ENCODE measurements at places on chromosomes 1 and 21. TPM values are rescaled to one million over a fixed set of nuclear protein-coding genes. Genes with fewer than 3 reads are reported as not detected.

NHLH1 gene
- not detected for total RNA-seq

LY9 gene
- total RNA-seq, result not detected

REN gene
- not detected for total RNA-seq

LIN28A gene
- not detected for total RNA-seq

DYNLT4 gene
- 0.40 TPM for total RNA-seq

AMY1A gene
- total RNA-seq, result not detected

C1orf185 gene
- total RNA-seq, result not detected

ADAMTSL4 gene
- total RNA-seq, result 0.22 TPM

NKAIN1 gene
- not detected for total RNA-seq

RHOU gene
- 29.8 TPM for total RNA-seq

DNA sequence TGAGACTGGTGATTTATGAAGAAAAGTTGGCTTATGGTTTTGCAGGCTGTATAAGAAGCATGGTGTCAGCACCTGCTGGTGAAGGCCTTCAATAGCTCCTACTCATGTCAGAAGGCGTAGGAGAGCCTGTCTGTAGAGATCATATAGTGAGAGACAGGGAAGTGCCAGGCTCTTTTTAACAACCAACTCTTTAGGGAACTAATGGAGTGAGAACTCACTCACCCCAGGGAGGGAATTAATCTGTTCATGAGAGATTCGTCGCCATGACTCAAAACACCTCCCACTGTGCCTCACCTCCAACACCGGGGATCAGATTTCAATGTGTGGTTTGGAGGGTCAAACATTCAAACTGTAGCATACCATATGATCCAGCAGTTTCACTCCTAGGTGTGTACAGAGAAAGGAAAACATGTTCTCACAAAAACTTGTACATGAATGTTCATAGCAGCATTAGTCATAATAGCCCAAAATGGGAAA lies 72.6 kb downstream of the TTC3 start:
- no peak for DNase-seq

DNA sequence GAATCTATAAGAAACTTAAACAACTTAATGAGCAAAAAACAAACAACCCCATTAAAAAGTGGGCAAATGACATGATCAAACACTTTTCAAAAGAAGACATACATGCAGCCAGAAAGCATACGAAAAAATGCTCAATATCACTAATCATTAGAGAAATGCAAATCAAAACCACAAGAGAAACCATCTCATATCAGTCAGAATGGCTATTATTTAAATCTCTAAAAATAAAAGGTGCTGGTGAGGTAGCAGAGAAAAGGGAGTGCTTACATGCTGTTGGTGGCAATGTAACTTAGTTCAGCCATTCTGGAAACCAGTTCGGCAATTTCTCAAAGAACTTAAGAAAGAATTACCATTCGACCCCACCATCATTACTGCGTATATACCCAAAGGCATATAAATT lies 147.7 kb downstream of the FAF1 start:
- no peak for DNase-seq

- DNase-seq, result no peak
Observed at GRCh38 chr1:160309185-160309557, 24.2 kb upstream of the PEX19 start.

- DNase-seq, result no peak
Observed at GRCh38 chr21:38929142-38929541, 123.4 kb downstream of the ETS2 start.

GRCh38 chr1:180179162-180179957 lies 24.7 kb downstream of the QSOX1 start:
- DNase-seq, result no peak

DNA sequence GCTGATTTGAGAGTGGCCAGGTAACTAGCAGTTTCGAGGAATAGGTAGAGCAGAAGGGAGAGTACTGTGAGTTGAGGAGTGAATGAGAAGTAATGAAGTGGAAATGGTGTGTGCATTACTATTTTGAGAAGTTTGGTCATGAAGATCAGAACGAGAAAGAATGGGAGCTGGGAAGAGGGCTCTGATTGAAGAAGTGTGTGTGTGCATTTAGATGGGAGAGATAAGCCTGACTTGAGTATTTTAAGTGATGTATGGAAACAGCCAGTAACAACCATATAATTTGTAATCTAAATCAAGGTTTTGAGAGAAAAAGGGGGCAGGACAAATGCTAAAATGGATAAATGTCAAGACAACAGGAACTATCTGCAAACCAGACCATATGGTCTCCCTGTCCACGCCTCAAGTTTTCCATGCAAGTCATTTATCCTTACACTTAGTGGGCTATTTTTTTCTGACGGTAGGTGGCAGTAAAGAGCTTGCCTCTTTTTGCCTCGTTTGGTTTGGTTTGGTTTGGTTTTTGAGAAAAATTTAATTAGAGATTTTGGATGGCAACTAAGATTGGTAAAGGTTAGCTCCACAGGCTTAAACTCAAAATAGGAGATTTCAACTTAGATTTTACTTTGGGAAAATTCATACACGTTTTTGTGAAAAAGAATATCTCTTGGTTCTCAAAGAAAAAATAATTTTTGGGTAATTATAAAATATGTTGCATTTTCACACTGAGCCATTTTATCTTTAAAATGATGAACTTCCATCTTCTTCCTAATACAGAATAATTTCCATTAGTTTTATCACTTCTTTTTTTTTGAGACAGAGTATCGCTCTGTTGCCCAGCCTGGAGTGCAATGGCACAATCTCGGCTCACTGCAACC lies 9.5 kb upstream of the B3GALNT2 start:
- DNase-seq, result peak; percentile 79

GRCh38 chr1:207006083-207006482 lies 26.5 kb downstream of the C1orf116 start:
- no peak for DNase-seq

DNA sequence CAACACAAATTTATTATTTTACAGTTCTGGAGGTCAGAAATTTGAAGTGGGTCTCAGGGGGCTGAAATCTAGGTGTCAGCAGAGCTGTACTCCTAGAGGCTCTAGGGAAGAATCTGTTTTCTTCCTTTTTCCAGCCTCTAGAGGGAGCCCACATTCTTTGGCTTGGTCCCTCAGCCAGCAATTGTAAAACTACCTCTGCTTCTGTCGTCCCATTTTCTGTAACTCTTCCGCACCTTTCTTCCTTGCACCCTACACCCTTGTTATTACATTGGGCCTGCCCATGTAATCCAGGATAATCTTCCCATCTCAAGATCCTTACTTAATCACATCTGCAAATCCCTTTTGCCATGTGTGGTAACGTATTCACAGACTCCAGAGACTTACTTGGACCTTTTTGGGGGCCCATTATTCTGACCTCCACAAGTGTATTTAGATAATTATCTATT lies 24.8 kb upstream of the THEM4 start:
- peak; percentile 68 for DNase-seq

DNA sequence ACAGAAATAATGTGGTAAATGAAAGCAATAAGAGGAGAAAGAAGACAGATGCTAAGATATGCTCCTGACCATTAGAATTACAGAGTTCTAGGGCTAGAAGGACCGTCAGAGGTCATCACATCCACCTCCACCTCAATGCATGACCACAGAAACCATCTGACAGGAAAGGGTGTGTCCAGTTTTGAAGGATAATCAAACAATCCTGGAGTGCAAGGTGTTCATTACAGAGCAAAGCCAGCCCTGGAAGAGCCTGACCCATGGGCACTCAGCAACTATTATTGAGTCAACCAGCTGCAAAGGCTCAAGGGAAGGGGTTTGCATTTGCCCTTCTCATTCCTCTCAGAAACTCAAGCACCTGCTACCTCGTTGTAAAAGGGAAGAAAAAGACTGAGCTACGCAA lies 46.4 kb downstream of the TOR1AIP2 start:
- no peak for DNase-seq

GRCh38 chr1:118963456-118964430 lies 24.4 kb downstream of the TBX15 start:
- no peak for DNase-seq

DNA sequence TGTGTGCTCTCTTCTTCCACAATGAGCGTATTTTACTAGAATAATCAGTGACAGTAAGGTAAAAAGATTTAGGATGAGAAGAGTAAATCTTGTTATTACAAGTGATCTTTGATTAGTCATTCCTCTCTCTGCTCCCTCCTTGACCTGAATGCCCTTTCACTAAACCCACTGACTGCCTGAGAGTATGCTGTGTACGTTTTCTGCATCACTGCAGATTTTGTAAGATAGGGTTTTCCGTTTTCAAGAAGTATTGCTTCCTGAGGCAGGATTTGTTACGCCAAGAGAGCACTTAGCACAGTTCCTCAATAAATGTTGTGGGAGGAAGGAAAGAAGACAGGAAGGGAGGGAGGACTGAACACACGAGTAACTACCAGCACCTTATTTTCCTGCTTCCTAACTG lies 7.7 kb upstream of the LAMB3 start:
- DNase-seq, result no peak

- peak; percentile 9 for DNase-seq
Observed at GRCh38 chr1:151540982-151541377, 871 bp downstream of the TUFT1 start.

DNA sequence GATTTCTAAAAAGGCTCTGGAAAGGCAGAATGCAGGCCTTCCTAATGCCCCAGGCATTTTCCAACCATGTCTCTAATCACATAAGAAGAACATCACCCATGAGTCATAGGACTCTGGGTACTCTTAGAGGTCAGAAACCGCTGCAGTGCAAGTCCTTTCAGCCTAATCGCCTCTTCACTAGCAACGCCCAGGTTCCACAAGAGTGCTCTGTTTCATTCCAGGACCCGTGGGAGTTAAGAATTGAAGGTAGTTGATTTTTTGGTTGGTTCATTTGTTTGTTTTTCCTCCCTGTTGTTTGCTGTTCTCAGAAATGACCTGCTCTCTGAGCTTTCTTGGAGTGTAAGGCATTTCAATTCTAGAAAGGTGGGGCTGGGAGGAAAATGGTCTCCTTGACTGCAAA lies 123.2 kb downstream of the NR5A2 start:
- DNase-seq, result no peak

DNA sequence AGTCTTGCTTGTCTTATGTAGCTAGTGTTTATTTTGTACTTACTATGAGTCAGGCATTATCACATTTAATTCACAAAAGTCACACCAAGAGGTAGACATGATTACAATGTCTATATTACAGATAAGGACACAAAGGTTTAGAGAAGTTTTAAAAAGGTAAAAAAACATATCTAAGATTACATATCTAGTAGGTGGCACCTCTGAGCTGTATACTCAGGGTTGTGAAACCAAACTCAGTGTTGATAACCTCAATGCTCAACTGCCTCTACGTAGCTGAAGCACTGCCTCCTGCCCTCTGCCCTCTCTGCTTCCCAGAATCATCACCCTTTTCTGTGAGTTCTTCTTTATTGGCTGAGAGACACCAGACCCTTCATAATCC lies 431.3 kb downstream of the DISC1 start:
- no peak for DNase-seq

DNA sequence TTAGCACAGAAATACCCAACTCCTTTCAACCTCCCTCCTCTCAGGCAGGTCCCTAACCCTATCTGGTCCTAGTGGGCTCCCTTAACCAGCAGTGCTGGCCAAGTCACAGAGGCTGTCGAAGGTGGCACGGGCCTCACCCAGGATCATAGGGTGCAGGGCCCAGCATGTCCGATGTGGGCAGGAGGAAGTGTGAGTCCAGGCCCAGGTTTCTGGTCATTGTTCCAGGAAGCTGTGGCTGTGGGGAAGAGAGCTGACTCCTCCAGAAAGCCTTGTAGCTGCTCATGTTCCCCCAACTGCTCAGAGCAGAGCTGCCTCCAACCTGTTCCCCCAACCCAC lies 2.4 kb downstream of the CCDC17 start:
- peak; percentile 51 for DNase-seq

DNA sequence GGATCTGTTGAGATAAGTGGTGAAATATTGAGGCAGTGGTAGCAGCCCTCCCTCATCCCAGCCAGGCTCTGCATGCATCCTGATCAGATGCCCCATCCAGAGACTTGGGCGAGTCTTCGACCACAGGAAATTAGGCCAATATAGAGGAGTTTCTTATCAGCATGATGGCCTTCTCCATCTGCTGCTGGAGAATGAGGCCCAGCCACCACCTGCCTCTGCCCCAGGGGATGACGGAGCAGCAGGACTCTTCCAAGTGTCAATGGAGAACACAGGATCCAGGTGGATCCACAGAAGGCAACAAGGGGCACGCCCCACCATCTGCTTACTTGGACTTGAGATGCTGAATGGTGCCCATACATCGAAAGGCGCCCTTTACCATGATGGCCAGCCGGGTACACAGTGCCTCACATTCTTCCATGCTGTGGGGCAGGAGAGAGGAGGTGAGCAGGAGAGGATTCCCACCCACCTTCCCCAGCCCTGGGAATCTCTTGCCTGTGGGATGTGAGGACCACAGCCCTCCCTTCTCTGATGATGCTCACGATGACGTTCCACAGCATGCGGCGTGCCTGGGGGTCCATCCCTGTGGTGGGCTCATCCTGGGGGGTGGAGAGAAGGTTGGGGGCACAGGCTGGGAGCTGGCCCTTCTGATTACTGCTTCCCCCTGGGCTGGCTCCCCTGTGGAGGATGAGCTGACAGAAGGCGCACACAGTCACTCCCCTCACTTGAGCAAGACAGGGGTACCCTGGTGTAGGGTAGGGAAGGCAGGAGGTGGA lies 91.5 kb upstream of the GCLM start:
- no peak for DNase-seq

GRCh38 chr1:207032528-207033017 lies at the start of gene C1orf116:
C1orf116 (minus strand) TSS chr1:207032756; CDS start chr1:207027598, 5,158 bp downstream.
- no peak for DNase-seq

DNA sequence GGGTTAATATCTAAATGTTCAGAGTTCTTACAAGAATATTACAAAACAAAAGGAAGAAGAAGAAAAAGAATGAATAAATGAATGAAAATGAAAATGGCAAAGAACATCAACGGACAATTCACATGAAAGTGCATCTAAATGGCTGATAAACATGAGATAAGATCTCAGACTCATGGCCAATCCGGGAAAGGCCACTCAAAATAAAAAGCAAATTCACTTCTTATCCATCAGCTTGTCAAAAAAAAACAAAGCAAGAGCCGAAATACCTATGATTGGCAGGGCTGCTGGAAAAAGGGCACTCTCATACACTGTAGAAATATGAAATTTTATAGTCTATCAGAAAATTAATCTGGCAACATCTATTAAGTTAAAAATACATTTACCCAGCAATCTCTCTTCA lies 103.6 kb upstream of the EDEM3 start:
- DNase-seq, result no peak

DNA sequence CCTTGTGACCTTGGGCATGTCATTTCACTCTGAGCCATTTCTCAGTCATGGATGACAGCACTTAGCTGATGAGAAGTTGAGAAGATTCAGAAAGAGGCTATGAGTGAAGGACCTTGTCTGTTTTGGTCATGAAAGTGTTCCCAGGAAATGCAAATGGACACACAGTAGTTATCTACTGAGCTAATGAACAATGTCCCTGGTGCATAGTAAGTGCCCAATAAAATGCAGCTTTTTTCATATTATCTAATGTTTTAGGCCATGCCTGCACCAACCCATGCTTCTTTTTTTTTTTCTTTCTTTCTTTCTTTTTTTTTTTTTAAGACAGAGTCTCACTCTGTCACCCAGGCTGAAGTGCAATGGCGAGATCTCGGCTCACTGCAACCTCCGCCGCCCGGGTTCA lies 44.4 kb upstream of the EPB41 start:
- no peak for DNase-seq

GRCh38 chr21:33541105-33541711 lies 709 bp downstream of the GART start:
- DNase-seq, result peak; percentile 34
